ENCODE measurements at places on chromosomes 3 and 15. TPM values are rescaled to one million over a fixed set of nuclear protein-coding genes. Genes with fewer than 3 reads are reported as not detected.

CACNA1D gene
- 0.14 TPM for total RNA-seq

LRRIQ4 gene
- not detected for total RNA-seq

TTLL3 gene
- total RNA-seq = 11.0 TPM

CKMT1A gene
- total RNA-seq = 0.18 TPM

GOLGA6B gene
- not detected for total RNA-seq

CPB1 gene
- total RNA-seq = not detected

PLA2G4D gene
- not detected for total RNA-seq

FEZF2 gene
- not detected for total RNA-seq

ANKUB1 gene
- total RNA-seq = not detected

FANCI gene
- total RNA-seq = 5.2 TPM

PARP9 gene
- total RNA-seq = 21.9 TPM

GABRR3 gene
- 0.09 TPM for total RNA-seq

C3orf49 gene
- total RNA-seq = not detected

TLR9 gene
- under 0.01 TPM for total RNA-seq

MUSTN1 gene
- total RNA-seq = not detected

LTK gene
- not detected for total RNA-seq

RAB8B gene
- total RNA-seq = 126 TPM

FOXL2 gene
- total RNA-seq = not detected

EPHA3 gene
- total RNA-seq = 5.7 TPM

BRK1 gene
- 101 TPM for total RNA-seq

SYNM gene
- total RNA-seq = 6.2 TPM

NECTIN3 gene
- 43.1 TPM for total RNA-seq

CFAP100 gene
- total RNA-seq = not detected

TGM4 gene
- total RNA-seq = not detected

EFHB gene
- total RNA-seq = 0.28 TPM

CD200R1 gene
- total RNA-seq = not detected

C3orf22 gene
- total RNA-seq = not detected

PPARG gene
- total RNA-seq = 16.2 TPM

PRR20G gene
- total RNA-seq = not detected

GADL1 gene
- not detected for total RNA-seq

MCF2L2 gene
- total RNA-seq = 0.37 TPM
